ENCODE measurements at places on chromosomes 13 and 19.

GRCh38 chr13:38784036-38784880, 97.4 kb downstream of the FREM2 start:
- no peak for DNase-seq

DNA sequence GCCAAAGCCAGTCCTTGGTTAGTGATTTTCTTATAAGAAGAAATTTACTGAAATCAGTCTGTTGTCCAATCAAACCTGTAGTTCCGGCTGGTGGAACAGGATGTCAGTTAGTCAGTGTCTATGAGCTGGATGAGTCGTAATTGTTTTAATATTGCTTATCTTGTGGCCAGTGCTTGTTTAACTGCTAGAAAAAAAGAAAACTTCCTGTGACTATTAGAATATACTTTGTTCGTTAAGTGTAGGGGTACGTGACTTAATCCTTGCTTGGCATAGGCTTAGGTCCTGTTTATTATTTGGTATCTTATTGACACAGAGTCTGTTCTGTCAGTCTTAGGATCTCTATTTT, 1484.8 kb upstream of the MIR17HG start:
- DNase-seq = no peak

- DNase-seq = no peak
Observed at GRCh38 chr13:41767801-41768200, 193.1 kb downstream of the VWA8 start.

- DNase-seq = peak; percentile 24
Observed at GRCh38 chr13:62320129-62321108, 904.8 kb upstream of the PCDH20 start.

- peak; percentile 57 for DNase-seq
Observed at GRCh38 chr13:84655677-84656076, 773.4 kb upstream of the SLITRK1 start.

Data from brain microvascular endothelial cell (primary cell).